ENCODE measurements at places on chromosomes 7 and 10.

DNA sequence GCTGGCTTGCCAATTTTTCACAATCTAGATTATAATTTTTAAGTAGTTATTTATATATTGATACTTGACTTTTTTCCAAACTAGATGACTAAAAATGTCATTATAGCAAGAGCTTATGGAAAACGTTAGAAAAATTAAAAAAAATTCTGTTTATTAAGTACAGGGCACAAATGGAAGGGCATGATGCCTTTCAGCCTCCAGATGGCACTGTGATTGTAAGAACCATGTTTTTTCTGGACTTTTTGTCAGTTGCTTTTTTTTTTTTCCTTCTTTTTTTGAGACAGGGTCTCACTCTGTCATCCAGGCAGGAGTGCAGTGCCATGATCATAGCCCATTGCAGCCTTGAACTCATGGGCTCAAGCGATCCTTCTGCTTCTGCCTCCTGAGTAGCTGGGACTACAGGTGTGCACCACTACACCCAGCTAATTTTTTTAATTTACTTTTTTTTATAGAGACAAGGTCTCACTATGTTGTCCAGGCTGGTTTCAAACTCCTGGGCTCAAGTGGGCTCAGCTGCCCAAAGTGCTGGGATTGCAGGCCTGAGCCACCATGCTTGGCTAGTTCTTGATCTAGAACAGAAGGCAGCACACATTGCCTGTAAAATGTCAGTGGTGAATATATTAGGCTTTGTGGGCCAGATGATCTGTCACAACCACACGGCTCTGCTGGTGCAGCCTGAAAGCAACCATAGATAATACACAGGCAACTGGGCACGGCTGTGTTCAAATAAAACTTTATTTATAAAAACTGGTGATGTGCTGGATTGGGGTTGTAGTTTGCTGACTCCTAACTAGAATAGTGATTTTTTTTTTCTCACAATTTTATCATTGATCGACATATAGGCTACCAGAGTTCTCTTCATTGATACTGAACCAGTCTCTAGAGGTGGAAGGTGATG, 27.4 kb downstream of the UCMA start:
- no peak for DNase-seq

GRCh38 chr7:74272305-74273038, 16.7 kb upstream of the CLIP2 start:
- DNase-seq: peak; percentile 94

GRCh38 chr10:70174058-70174741, 3.9 kb upstream of the SAR1A start:
- peak; percentile 31 for DNase-seq

DNA sequence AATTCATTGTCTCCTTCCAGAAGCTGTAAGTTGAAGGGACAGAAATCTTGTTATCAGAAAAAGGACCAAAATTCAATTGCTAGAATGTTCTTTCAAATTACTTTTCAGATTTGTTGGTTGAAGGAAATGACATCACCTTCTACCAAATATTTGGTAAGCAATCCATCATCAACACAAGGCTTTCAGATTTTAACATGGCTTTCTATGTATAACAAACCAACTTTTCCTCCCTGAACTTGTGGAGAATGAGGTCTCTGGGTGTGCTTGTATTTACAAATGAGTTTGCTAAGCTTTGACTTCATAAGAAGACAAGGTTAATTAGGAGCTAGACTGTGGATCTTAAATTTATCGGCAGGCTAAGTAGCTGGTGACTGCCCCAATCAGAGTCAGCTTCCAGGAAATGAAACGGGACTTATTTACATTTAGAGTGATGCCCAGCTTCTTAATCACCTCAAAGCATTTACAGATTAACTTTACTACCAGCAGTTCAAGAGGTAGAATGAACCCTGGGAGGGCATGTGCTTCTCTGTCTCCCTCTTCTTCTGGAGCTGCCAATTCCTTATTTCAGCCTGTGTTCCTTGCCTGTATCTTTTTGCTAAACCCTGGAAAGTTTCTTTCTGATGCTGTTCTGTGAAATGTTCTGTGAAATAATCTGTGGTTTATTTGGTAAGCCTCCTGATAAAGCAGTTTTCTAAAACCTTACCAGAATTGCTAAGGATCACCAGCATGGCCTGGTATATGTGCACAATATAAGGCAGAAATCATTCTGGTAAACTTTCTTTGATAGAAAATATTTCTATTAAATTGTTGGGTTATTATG, 248.8 kb upstream of the FZD8 start:
- DNase-seq: no peak

DNA sequence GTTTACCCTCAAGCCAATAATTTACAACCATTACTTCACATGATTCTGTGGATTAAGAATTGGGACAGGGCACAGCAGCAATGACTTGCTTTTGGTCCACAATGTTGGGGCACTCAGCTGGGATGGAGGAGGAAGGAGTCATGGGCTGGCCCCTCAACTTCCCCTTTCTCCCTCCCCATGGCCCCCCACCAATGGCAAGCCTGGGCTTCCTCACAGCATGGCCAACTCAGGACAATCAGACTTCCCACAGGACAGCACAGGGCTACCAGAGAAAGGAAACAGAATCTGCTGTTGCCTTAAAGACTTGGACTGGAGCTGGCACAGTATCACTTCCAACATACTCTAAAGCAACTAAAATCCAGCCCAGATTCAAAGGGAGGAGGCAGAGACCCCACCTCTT, 160.7 kb downstream of the PTPN20 start:
- DNase-seq: no peak

DNA sequence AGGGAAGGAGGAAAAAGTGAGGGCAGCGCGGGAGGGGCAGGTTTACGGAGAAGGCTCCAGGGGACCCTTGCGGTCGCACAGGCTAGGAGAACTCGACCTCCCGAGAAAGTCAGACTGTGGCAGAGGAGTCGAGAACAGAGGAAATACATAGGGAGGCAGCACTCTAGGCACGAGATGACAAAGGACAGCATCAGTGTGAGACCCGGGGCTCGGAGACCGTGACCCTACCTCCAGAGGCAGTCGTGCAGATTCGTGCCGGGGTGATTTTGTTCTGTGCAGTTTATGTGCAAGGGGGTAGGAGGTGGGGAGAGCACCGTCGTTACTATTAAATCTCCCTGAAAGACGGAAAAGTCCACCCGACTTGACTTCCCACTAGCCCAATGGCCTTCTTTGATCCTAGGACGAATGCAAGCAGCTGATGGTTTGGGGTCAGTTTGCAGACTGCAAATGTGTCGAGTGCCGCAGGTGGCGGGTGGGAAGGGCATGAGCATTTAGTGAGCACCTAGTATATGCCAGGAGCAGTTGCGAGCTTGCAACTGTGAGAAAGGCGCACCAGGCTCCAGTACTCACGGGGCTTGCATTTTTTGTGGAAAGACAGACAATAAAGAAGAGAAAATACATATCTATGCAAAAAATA, 674 bp upstream of the OSBPL3 start:
- no peak for DNase-seq

GRCh38 chr7:9890092-9890491, 1083.6 kb upstream of the PHF14 start:
- no peak for DNase-seq

Measured in GM06990 (cell line).